Transverse colon (tissue), 4 donors: ENCODE measurements at places on chromosomes 5 and 9. TPM values are rescaled to one million over a fixed set of nuclear protein-coding genes. Genes with fewer than 3 reads are reported as not detected.
A peak's percentile ranks its signal among the peaks of the same experiment; 100 is the strongest.

DNA sequence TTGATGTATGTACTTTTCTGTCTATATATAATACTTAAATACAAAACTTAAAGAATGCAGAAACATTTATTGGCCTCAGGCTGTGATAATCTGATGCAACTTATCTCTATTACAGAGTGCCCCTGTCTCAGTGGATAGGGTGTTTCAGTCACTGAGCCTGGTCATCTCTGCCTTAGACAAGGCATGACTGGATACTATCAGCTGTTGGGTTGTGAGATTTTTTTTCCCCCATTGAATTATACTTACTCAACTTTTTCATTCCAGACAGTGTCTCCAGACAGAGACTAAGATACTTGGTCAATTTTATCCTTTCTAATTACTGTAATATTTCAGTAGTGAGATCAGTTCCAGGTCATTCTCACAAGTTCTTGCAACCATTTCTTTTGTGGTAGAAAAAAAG lies 26.7 kb downstream of the XRCC4 start:
- DNase-seq: no peak

DNA sequence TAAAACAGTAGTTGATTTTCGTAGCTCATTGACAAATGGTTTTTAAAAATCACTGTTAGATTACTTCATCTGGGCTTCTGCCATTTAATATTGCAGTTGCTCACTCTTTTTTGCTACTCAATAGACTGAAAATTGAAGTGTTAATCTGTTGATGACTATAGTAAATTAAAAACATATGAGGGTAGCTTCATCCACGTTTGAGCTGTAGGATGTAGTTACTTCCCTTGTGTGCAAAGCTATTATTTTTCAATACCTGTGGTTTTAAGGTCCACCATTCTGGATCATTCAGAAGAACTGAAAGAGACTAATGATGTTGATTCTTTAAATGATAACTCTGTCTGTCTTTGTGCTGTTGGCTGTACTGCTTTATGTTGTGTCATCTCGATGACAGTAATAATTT lies 74.7 kb downstream of the LNPEP start:
- no peak for DNase-seq

SCGB3A2 gene
- not detected for total RNA-seq

- DNase-seq: no peak
Observed at GRCh38 chr5:139707445-139708003, 59.4 kb downstream of the CXXC5 start.

DNA sequence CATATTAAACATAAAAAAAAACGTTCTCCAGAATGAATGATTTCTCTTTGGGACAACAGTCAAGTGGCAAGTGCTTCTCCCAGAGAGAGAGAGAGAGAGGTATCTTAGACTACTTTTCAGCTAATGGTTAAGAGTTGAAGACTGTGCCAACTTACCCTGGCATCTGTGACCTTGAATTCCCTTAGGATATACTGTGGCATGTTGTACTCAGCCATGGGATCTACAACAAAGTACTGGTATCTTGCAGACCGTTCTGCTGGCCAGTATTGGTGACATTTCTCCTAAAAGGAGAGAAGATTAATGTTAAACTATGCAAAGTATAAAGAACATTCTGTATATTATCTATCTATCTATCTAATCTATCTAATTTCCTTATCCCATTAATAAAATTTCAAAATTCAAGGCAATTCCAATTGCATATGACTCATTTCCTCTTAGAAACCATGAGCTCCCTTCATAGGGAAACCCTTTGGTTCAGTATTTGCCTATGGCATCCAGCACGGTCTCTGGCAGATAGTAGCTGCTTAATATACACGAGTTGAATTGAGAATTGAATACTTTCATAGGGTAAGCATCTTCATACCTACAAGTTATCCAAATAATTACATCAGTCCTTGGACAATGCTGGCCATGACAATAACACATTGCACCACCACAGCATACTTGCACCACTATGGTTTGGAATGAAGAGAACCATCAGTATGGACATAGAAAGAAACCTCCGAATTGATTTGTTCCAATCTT lies 539.4 kb upstream of the DMAC1 start:
- no peak for DNase-seq

SLC45A2 gene
- total RNA-seq: 1.6 TPM

LCN1 gene
- total RNA-seq: not detected

IFNA7 gene
- not detected for total RNA-seq

MOB3B gene
- 18.9 TPM for total RNA-seq

- no peak for DNase-seq
Observed at GRCh38 chr9:126443144-126443543, 116.5 kb downstream of the MVB12B start.

DNA sequence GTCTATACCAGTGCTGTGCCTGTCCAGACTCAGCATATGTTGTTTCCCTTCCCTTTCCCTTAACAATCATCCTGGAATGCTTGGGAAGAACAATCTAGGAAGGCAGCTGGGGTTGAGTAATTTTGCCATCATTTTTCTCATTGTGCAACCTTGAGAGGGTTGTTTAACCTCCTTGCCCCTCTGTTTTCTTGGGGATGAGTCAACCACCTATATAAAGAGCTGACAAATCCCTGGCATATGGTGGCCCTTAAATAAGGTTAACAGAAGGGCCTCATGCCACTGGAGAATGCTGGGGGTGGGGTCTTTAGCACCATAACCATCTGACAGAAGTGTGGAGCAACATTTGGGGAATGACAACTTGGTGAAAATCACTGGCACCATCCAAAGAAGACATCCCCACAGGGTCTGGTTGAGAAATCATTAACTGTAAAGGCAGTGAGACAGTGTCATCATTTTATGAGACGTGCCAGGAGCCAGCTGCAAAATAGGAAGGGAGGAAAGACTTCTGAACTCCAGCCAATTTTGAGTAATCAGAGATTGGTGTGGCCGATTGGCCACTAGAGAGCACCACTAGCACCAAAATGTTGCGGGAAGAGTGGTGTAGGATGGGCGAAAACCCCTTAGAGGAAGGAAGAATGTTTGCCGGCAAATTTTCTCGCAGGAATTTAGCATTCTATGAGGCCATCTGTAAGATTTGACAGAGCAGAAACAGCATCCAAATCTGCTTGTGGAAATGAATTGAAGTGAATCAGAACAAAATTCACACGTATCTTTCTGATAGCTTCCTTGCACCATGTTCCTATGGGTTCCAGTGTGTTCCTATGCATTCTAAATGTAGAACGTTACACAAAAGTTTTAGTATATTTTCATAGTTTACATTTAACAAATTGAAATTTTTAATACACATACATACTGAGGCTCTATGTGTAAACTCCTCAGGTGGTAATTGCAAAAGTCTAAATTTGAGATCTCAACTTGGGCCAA lies 113.8 kb downstream of the MSX2 start:
- DNase-seq: peak; percentile 7

GRCh38 chr5:168793841-168794837 lies 215.0 kb upstream of the PANK3 start:
- DNase-seq: no peak

DNA sequence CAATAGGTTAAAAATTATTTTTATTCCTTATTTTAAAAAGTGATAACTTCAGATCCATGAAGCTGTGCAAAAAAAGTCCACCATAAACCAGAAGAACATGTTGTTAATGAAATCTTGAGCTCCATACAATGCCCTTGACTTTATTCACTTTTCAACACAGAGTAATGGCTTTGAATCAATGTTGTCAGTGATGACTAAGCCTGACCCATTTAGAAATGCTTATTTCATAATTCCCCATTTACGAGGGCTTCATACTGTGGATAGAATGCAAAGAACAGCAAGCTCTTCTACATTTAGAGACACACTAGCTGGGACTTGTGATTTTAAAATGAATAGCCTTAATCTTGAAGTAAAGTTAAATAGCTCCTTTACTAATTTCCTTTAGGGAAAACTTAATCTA lies 25.7 kb upstream of the IL9 start:
- DNase-seq: no peak

GRCh38 chr9:110546411-110546871 lies 33.1 kb downstream of the SVEP1 start:
- DNase-seq: no peak

DNA sequence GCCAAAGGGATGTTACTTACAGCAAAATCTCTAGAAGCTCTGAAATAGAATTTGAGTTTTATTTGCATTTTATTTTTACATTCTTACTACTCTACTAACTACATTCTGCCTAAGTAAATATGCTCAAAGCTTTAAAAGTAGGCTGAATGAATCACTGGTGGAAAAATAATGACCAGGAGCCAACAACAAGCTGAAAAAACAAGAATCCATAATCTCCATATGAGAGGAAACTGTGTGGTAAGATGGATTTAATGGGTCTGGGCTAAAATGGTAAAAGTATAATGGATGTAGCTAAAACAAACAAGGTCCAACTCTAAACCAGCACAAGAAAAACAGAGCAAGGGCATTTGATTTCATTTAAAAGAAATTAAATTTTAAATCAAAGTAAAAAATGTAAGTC lies 525.8 kb upstream of the FTMT start:
- no peak for DNase-seq
